Fibroblast of upper back skin (primary cell): ENCODE measurements at places on chromosomes 13 and 19.

DNA sequence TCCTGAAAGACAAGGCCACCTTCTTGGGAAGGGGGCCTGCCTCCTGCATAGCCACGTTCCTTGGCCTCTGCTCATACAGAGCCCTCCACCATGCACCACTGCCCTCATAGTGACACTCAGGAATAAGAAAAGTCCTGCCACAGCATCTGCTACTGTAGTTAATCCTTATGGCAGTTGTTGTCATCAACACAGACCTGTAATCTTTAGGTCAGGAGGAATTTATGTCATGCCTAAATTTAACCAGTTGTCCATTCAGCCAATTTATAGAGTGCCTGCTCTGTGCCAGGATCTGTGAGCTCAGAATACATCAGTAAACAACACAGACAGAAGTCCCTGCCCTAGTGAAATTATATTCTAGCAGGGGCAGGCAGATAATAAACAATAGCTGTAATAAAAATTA is 44.4 kb downstream of the FAM124A start:
- no peak for DNase-seq

GRCh38 chr13:95552208-95552538 is 347 bp upstream of the CLDN10 start:
- DNase-seq = no peak

DNA sequence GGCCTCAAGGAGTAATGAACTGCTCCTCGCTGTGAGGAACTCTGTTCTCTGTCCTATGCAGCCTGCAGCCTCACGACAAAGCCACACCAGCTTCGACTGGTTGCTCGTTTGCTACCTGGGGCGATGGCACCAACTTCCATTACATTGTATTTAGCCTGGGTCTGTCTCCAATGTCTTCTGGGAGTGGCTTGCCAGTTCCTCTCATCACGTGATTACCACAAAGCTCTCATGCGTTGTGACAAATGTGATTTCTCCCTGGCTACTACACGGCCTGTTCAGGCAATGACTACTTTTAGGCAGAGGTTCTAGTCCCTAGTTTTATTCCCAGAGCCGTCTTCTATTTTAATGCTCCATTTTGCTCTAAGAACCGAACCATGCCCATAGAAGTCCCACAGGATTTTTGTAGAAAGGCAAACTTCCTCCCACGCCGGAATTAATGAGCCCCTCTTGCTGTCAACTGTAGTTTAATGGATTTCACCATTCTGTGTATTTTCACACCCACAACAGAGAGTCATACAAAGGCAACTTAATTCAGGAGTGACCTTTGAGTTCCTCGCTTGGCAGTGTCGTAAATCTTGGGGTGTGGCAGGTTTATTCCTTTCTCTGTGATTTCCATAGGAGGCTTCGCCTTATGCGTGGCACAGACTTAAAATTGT is 351.9 kb downstream of the EFNB2 start:
- no peak for DNase-seq

- peak; percentile 13 for DNase-seq
Observed at GRCh38 chr13:45162194-45162593, 38.7 kb downstream of the KCTD4 start.
